Neuronal stem cell (in vitro differentiated cells): ENCODE measurements at places on chromosomes 4 and X.

DNA sequence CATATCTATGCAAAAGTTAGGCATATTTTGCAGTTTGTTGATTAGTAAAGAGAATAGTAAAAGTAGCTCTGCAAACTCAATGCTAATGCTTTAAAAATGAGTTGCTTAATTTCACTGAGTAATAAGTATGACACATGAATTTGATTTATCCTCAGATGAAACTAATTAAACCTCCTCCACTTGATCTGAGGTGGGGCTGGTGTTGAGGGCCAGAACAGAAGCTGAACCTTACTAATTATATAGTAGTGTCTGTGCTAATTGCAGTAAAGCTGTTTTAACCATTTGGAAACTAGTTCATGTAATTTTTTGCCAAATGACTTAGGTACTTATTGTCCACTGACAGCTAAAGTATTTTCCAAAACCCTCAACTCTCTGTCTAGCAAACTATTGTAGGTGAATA lies 7.7 kb upstream of the PGAM4 start:
- no peak for DNase-seq

DNA sequence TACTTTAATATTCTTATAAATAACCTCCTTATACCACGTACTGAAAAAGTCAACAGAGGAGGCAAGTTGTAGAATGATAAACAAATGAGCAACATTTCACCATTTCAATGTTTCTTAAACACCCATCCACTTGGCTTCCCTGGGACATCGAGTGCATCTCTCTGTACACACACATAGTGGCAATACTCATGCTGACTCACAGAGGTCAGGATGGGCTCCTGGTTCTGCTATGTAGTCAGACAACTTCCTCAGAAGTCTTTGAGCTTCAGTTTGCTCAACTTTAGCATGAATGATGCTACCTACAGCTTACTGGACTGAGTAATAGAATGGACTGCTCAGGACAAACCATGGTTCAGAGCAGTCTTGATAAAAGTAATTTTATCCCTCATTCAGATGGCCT lies 56.9 kb downstream of the MAD2L1 start:
- no peak for DNase-seq

- no peak for DNase-seq
Observed at GRCh38 chr4:82594456-82594855, 32.7 kb upstream of the TMEM150C start.

DNA sequence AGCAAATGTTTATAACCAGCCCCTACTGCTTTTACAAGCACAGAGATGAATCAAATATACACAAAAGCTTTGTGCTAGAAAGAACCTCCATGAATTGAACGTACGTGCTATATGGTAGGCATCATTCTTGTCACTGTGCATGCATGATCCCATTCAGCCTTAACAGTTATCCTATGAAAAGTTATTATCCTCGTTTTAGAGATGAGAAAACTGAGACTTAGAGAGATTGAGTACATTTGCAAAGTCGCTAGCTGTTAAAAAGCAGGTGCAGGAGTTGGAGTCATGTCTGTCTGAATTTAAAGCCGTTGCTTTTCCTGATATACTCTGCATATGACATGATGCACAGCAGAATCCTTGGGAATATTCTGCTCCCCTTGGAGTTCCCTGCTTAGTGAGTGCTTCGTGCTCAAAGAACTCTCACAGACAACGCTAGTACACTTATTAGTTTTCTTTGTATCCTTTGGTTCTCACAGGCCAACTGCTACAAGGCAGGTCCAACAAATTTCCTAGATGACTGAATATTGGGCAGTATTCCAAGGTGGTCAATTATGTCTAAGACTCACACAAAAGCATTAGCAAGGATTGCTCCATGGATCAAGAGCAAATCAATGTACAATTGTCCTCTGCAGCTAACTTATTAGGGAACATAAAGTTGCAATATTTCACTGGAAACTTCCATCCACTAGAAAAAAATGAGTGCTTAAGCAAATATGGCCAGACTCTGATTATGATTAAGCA lies 42.8 kb upstream of the TRIM2 start:
- DNase-seq: no peak

GRCh38 chr4:147853706-147854105 lies 121.8 kb downstream of the ARHGAP10 start:
- no peak for DNase-seq

DNA sequence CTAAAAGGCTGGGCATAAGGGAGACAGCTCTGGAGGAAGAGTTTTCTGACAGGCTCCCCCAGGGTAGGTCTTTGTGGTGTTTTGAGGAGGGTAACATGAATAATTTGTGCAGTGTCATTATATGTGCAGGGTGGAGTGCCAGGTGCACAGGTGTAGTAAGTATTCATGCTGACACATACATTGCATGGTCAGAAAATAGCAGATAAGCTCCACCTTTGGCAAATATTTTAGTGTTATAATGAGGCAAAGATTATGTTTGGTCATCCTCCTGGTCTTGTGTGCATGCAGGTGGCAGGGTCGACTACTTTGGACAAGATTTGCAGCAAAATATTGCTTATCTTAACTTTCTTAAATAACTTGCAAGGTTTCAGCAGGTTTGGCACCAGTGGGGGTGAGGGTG lies 910.4 kb upstream of the PCDH10 start:
- no peak for DNase-seq

GRCh38 chr4:78863991-78864390 lies 75.2 kb downstream of the PAQR3 start:
- no peak for DNase-seq

GRCh38 chrX:103518571-103518970 lies 718 bp downstream of the RAB40A start:
- DNase-seq: no peak

GRCh38 chr4:34721835-34722234 lies 1522.5 kb downstream of the ARAP2 start:
- no peak for DNase-seq

GRCh38 chr4:11259837-11260236 lies 168.9 kb downstream of the HS3ST1 start:
- DNase-seq: no peak
